Fibroblast of villous mesenchyme (primary cell): ENCODE measurements at places on chromosomes 6 and 20. TPM values are rescaled to one million over a fixed set of nuclear protein-coding genes. Genes with fewer than 3 reads are reported as not detected.

DNA sequence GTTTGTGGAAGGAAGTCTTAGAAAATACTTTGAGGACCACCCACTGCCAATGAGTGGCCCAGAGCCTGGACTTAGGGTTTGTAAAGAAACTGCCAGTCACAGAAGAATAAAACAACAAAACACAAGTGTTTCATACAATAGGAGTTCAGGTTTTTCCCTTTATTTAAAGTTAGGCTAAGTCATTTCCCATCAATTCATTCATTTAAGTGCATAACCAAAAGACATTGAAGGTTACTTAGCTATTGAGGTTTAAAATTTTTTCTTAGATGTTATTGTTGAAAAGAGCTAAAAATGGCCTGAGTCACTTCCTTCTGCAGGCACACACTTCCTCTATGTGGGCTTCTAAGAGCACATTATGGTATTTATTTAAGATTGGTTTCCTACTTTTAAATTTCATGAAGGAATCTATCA is 54.2 kb downstream of the ARMC2 start:
- DNase-seq, result no peak

DNA sequence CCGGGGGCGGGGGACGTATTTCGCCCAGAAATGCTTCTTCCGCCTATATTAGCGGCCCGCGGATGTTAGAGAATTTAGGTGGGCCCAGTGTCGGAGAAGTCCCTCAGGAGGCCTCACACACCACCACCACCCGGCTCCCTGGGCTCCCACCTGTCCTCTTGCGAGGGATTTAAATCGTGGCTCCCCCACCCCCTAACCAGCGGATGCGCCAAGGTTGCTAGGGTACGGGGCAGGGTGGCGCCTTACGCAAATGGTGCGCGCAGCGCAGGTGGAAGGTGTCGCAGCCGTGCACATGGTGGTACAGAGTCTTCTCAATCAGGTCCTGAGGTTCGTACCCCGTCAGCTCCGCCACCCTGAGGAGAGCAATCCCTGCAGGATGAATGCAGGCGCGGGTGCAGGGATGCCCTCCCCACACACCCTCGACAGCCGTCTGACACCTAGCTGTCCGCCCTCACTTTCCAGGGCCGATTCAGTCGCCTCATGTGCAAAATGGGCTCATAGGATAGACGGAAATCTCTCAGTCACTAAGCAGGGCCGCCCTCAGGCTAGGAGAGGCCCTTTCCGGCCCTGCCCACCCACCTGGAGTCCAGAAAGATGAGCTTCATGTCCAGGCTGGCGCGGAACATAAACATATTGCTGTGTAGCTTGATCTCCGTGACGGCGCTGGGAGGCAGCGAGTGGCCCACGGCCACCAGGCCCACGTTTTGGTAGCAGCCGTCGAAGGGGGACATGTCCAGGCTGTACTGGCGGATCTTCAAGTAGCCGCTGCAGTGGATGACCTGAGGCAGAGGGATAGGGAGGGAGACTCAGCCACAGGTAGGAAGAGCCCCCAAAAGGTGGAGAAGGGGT is 16.6 kb downstream of the SIM1 start:
- DNase-seq, result no peak

DNA sequence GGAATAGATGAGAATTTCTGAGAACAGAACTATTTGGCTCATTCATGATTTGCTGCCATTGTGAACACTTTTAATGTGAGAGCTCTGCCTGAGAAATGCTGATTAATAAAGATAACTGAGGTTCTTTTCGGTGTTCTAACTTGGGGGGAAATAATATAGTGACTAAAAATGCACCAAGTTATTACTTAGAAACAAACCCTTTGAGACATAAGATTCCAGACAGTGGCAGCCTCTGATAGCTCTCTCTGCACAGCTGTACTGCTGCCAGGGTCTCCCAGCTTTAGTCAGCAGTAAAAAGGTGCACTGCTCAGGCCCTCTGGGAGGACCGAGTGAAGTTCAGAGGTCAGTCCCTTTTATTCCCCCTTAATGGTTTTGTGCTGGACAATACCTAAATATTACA is 2.5 kb upstream of the PRDM1 start:
- DNase-seq, result no peak

- no peak for DNase-seq
These were observed 123.3 kb downstream of the NFATC2 start for GRCh38 chr20:51419231-51419630.

DNA sequence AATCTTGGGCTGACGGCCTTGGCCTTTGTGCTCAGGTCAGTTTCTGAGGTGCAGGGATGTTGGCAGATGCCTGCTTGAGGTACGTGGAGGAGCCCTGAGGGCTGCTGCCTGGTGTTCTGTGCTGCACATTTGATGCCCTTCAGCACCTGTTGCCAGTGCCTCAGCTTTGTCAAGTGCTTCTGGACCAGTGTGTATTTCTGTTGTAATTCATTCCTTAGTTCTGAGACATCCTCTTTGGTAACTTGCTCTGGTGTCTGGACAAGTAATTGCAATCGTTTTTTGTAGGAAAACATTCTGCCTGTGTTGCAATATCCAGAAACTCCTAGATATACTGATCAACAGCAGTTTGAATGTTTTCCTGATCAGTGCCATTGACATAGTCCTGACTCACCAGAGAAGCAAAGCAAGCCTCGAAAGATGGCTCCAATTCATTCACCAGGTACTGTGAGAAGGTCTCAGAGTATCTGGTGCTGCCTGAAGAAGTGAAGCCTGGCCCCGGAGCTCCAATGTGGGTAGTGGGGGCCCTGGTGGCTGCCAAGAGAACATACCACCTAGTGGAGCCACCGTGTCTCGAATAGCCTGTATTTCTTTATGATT is 26.7 kb downstream of the ZNF337 start:
- peak; percentile 87 for DNase-seq

- DNase-seq, result no peak
These were observed 166.3 kb upstream of the AFDN start for GRCh38 chr6:167660424-167660823.

DNA sequence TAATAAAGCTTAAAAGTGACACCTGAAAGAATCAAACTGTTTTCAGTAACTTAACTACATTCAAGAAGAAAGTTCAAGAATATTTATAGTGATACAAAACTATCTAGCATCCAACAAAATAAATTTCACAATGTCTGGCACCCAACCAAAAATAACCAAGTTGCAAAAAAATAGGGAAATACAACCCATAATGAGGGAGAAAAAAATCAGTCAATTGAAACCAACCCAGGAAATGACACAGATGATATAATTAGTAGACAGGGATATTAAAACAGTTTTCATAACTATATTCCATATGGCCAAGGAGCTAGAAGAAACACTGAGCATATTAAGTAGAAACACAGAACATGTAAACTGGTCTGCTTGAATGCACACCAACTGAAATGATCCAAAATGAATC is 120.2 kb upstream of the BEND3 start:
- DNase-seq, result peak; percentile 56

GRCh38 chr6:170179616-170180324 is 111.1 kb downstream of the DLL1 start:
- DNase-seq, result no peak

- DNase-seq, result peak; percentile 28
These were observed 277.1 kb upstream of the ECI2 start for GRCh38 chr6:4412488-4412887.

GRCh38 chr6:149234051-149234962 is 83.2 kb upstream of the TAB2 start:
- peak; percentile 71 for DNase-seq

OTOR gene
- not detected in 2 replicates for total RNA-seq
